Common myeloid progenitor, CD34-positive (primary cell): ENCODE measurements at places on chromosomes 13 and 19.

DNA sequence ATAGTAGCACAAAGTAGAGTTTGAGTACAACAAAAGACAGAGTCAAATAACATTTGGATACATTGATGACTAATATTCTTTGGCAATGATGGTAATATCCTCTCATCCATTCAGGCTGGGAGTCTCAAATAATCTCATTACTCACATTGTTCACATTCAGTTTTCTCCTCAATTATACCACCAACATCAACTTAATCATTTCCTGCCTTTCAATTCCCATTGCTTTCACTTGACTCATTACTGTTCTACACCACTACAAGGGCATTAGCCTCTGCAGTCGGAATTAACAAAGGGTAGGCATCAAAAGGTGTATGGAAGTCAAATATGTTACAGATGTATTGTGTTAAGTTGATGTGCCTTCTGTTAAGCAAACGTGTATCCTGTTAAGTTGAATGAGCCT is 518.4 kb upstream of the SLITRK1 start:
- no peak for DNase-seq

GRCh38 chr19:43735957-43736356 is 18.8 kb downstream of the SMG9 start:
- DNase-seq, result no peak

DNA sequence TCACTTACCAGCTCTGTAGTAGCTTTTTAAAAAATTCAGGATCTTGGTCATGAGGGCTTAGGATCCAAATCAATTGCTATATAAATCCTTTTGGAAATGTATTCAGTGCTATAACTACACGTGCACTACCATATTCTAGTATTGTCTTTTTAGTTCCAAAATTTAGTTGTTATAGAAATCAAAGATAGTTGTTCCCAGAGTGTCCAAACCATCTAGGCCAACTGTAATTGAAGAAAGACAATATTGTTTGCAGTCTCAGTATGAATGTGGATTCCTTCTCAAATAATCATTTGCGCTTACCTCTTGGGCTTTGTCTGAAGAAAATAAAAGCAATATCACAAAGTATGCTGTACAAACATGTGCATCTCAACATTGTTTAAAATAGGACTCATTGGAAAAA is 184.1 kb upstream of the EDNRB start:
- no peak for DNase-seq

DNA sequence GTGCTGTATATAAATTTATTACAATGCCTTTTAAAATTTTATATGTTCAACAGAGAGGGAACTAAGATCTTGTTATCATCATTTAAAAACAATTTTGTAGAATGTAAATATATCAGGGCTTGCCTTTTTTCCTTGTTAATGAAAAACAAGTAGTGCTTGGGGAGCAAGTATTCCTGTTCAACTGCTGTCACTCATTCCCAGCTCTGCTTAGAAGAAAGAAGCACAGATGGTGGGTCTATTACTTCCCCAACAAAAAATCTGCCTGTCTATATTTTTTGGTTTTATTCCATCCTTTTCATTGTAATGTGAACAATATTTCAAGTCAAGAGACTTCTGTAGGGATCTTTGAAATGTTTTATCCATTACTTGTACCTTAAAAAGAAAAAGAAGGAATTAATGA is 503.9 kb downstream of the GPC5 start:
- no peak for DNase-seq

DNA sequence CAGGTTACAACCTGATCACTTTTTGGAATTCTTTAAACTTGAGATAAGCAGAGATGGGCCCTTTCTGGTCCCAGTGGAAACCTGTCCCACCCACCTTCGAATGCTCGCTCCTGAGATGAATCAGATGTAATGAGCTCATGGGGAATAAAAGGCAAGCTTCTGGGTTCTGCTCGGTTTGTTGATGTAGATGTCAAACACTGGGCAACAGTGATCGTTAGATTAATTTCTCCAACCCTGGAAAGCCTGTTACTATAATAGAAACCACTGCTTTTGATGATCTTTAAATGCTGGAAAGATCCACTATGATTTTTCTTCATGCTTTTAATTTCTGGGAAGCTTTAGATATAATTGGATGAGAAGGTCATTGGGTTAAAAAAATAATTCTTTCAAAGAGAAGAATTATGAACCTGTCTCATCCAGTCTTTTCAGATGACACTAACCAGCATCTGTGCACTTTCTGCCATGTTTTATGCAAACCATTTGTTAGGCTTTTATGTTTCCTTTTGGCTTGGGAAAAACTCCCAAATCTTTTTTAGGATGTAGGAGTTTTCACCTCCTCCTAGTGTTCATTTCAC is 49.3 kb downstream of the B3GLCT start:
- DNase-seq, result no peak
